Stomach (tissue), 19 donors: ENCODE measurements at places on chromosomes 13 and 19. TPM values are rescaled to one million over a fixed set of nuclear protein-coding genes. Genes with fewer than 3 reads are reported as not detected.

Gene ZC3H4
- polyA plus RNA-seq: 5.7 TPM

Gene ZNF530
- 2.2 TPM for polyA plus RNA-seq

Gene ZNF540
- polyA plus RNA-seq: 1.9 TPM

Gene COX7A1
- polyA plus RNA-seq: 43.4 TPM

Gene ZNF549
- 2.0 TPM for polyA plus RNA-seq

Gene NLRP11
- polyA plus RNA-seq: not detected

Gene CYP2F1
- polyA plus RNA-seq: not detected

Gene URAD
- 0.13 TPM for polyA plus RNA-seq

- H3K4me3 ChIP-seq: no peak overlapping the region
- H3K27me3 ChIP-seq: no peaks in the 10 kb centered on the region
- peak; percentile 82 for DNase-seq
- peaks cover 54% of the 10 kb centered on the region for H3K4me1 ChIP-seq
- peaks cover 17% of the 10 kb centered on the region for H3K36me3 ChIP-seq
Observed at GRCh38 chr19:1214862-1215731, 9.5 kb downstream of the STK11 start.

GRCh38 chr13:52934258-52934657, 85.8 kb upstream of the PCDH8 start:
- DNase-seq: no peak
- H3K4me1 ChIP-seq: no peaks in the 10 kb centered on the region
- no peak overlapping the region for H3K27ac ChIP-seq
- H3K4me3 ChIP-seq: no peak overlapping the region
- no peaks in the 10 kb centered on the region for H3K36me3 ChIP-seq

GRCh38 chr19:8505680-8506401, 3.4 kb upstream of the PRAM1 start:
- H3K4me3 ChIP-seq: peak overlapping the region; percentile 69
- H3K27ac ChIP-seq: no peak overlapping the region
- H3K27me3 ChIP-seq: no peaks in the 10 kb centered on the region
- DNase-seq: peak; percentile 90
- peaks cover 21% of the 10 kb centered on the region for H3K4me1 ChIP-seq

DNA sequence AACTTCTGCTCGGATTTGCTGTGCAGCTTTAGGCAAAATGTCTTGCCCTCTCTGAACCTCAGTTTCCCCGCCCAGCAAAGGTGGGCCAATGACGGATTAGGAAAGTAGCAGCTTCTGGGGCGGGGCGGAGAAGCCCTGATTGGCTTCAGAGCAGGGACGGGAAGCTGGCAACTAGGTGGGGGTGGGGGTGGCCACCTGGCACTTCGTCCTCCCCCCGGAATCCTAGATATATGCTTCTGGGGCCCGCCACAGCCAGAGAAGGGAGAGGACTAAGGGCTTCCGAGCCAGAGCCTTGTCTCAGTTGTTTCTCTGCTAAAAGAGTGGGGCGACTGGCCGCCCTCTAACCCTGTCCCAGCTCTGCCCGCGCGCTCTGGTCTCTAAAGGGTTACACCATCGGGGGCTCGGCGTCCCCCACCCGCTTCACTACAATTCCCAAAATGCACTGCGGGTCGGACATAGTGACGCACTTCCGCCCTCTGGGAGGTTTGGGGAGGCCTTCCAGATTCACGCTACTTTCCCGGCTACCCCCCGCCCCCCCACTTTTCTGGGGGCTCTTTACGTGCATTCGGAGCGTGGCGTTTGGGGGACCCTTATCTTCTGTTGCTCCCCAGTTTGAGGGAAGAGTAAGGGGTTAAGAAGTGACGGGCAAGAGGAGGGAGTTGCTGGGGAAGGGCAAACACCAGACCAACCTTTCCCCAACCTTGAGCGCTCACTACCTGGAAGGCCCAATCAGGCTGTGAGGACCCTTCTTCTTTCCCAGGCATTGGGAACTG, 672 bp upstream of the IRF2BP1 start:
- H3K27ac ChIP-seq: peak overlapping the region; percentile 74
- H3K4me1 ChIP-seq: peaks cover 51% of the 10 kb centered on the region
- H3K4me3 ChIP-seq: peak overlapping the region; percentile 75
- H3K36me3 ChIP-seq: no peaks in the 10 kb centered on the region
- no peaks in the 10 kb centered on the region for H3K27me3 ChIP-seq

DNA sequence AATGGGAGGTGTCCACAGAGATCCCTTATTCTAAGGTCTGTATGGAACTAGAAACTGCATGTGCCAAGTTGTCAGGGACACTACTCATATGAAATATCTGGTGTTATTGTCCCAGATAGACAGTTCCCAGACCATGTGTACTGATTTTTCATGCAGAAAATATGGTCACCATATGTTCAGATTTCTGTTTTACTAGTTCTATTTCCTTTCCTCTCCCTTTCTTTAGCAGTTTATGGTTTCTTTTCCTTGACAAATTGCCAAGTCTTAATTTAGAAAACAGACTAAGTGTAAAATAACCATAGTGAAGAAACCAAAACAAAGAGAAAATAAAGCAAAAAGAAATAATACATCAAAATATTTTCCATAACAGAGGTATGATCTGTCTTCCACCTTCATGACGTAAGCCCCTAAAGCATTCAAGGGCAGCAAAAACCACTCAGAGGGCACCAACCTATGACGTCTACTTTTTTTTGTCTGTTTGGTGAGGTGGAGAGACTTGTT, 248.5 kb downstream of the KCTD12 start:
- H3K36me3 ChIP-seq: no peaks in the 10 kb centered on the region
- no peak overlapping the region for H3K27ac ChIP-seq
- DNase-seq: no peak
- peaks cover 8% of the 10 kb centered on the region for H3K4me1 ChIP-seq
- no peaks in the 10 kb centered on the region for H3K27me3 ChIP-seq
- no peak overlapping the region for H3K4me3 ChIP-seq

GRCh38 chr13:38990693-38991092, at the start of gene STOML3:
Gene STOML3, minus strand, starts transcription at chr13:38990831. Its CDS starts 110 bp downstream, at chr13:38990721.
- H3K27ac ChIP-seq: no peak within 1 kb of the TSS
- H3K27me3 ChIP-seq: no peaks in the 10 kb centered on the region
- H3K36me3 ChIP-seq: no peaks in the 10 kb centered on the region
- no peak within 1 kb of the TSS for H3K4me3 ChIP-seq
- DNase-seq: peak; percentile 10

- no peak overlapping the region for H3K27ac ChIP-seq
- DNase-seq: no peak
- H3K27me3 ChIP-seq: no peaks in the 10 kb centered on the region
- H3K4me1 ChIP-seq: peaks cover 2% of the 10 kb centered on the region
Observed at GRCh38 chr19:55697069-55697440, 22.0 kb downstream of the EPN1 start.

- peaks cover 35% of the 10 kb centered on the region for H3K36me3 ChIP-seq
- H3K27me3 ChIP-seq: no peaks in the 10 kb centered on the region
- DNase-seq: peak; percentile 62
- H3K4me3 ChIP-seq: peak overlapping the region; percentile 82
Observed at GRCh38 chr19:35545855-35546381, 492 bp downstream of the TMEM147 start.

DNA sequence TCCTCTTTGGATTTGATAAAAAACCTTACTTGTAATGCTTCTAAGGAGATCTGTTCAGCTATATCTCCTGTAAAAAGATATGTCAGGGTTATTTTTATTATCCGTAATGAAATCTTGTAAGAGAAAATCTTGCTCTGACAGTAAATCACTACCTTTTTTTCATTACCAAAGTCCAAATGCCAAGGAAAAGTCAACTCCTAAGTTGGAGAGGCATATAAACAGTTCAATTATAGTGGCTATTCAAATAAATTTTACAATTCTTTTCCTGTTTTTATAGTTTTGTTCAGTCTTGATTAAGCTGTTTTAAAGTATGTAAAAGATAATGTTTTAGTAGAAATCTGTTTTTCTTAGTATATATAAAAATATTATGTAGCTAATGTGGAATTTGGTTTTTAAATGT, 9.0 kb downstream of the KCTD4 start:
- no peaks in the 10 kb centered on the region for H3K27me3 ChIP-seq
- DNase-seq: no peak
- H3K36me3 ChIP-seq: no peaks in the 10 kb centered on the region
- H3K27ac ChIP-seq: no peak overlapping the region
- no peaks in the 10 kb centered on the region for H3K4me1 ChIP-seq

DNA sequence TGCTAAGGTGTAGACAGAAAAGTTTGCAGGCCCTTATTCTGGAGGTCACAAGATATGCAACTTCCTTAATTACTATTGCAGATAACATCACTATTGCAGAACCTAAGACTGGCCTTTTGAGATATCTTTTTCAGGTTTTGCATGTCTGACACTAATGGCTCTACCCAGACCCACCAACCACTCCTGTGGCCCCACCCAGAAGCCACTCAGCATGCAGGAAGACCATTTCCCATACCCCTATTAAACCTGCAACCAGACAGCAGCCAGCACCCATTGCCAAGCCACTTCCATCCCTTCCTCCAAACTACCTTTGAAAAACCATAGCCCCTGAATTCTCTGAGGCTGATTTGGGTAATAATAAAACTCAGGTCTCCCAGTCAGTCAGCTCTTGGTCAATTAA, 297.6 kb downstream of the SLITRK6 start:
- no peaks in the 10 kb centered on the region for H3K27me3 ChIP-seq
- H3K4me3 ChIP-seq: no peak overlapping the region
- H3K4me1 ChIP-seq: no peaks in the 10 kb centered on the region
- no peak overlapping the region for H3K27ac ChIP-seq
- no peaks in the 10 kb centered on the region for H3K36me3 ChIP-seq
